Caudate nucleus (tissue), 63 donors: ENCODE measurements at places on chromosomes 7 and 10.
A peak's percentile ranks its signal among the peaks of the same experiment; 100 is the strongest.

GRCh38 chr7:13915891-13916290, 73.6 kb downstream of the ETV1 start:
- DNase-seq, result no peak

DNA sequence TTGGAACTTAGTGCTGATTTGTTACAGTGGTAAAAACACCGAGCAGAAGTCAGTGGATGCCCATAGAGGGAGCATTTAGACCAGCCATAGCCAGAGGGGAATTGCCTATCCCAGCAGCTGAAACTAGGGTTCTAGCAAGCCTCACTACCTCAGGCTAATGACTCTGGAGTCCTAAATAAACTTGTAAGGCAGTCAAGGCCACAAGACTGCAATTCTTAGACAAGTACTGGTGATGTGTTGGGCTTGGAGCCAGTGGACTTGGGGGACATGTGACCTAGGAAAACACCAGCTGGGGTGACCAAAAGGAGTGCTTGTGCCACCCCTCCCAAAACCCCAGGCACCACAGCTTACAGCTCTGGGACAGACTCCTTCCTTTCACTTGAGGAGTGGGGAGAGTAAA, 209.0 kb downstream of the MAGI2 start:
- DNase-seq, result no peak

GRCh38 chr10:46558392-46559185, 2.1 kb upstream of the GPRIN2 start:
- no peak for DNase-seq

DNA sequence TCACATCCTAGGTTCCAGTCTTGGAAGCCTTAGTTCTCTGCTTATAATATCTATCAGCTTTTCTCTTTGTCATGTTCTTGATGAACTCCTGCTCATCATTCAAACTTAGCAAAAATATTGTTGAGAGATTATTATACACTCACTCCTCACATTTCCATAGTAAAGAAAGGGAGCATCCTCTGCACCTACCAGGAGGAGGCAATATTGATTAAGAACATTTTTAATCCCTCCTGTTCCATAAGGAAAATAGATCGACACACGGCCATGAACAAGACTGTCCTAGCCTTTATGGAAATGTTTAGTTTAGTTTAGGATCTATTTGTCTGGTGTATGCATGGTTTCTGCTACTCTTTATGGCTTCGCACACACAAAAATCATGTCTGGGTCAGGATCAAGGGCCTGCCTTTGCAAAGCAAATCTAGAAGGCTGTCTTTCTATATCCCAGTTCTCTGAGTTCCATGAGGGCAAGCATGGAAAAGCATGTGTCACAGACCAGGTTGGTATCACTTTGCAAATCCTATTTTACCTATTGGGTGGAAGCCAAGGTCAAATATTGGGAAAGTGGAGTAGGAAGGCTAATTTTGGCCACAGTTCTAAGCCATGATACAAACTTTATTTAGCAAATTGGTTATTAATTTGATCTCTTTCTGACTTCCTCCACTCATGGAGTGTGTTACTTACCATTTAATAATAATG, 164.4 kb downstream of the MDFIC start:
- no peak for DNase-seq

GRCh38 chr7:5420067-5420880, 3.4 kb downstream of the TNRC18 start:
- DNase-seq, result peak; percentile 60
